Upper lobe of left lung (tissue), 6 donors: ENCODE measurements at places on chromosomes 12 and 14.

GRCh38 chr14:75440733-75441477, 13.1 kb downstream of the JDP2 start:
- peak; percentile 62 for DNase-seq

GRCh38 chr12:132729541-132730320, 19.1 kb downstream of the PGAM5 start:
- DNase-seq: no peak

DNA sequence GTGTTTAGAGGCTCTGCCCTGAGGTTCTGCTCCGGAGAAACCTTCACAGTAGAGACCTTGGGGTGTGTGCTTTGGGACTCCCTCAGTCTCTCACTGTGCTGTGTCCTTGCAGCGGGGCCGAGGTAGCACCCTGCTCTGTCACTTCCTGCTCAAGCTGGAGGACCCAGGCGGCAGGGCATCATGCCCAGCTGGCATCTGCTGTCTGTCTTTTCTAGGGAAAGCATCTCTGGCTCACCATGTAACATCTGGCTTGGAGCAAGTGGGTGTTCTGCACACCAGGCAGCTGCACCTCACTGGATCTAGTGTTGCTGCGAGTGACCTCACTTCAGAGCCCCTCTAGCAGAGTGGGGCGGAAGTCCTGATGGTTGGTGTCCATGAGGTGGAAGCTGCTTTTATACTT, 124.5 kb downstream of the ESRRB start:
- DNase-seq: no peak

GRCh38 chr14:98984719-98985041, 287.3 kb downstream of the BCL11B start:
- DNase-seq: no peak

DNA sequence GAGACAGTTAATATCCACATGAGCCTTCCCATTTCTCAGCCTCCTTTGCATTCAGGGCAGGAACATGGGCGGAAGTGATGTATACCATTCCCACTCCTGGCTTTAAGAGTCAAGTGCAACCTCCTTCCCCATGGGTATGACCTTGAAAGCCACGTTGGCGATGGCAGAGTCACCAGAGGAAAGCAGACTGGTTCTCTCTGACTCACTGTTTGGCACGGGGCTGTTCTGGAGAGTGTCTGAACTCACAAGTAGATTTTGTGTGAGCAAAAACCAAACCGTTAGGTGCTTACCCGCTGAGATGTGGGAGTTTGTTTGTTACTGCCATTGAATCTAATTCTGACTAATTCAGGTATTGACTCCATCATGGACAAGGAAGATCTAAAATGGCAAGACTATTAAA, 36.7 kb upstream of the PZP start:
- DNase-seq: no peak

DNA sequence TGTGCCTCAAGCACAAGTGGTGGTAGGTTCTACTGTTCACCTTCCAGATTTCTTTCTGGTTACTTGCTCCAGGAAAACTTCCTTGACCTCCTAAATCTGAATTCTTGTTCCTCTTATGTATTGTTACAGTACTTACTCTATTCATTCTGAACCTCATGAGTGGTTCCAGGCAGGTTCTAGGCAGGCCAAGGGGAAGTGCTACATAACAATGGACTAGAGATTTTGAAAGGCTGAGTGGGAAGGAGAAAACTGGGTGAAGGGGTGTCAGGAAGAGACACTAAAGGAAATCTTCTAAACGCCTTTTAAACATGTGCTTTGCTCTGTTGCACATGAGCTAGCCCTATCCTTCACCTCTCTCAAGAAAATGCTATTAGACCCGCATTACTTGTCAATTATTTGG, 1.6 kb downstream of the YARS2 start:
- DNase-seq: no peak

GRCh38 chr14:37583358-37584210, 11.5 kb downstream of the FOXA1 start:
- DNase-seq: peak; percentile 57

GRCh38 chr14:98908050-98908449, 363.9 kb downstream of the BCL11B start:
- DNase-seq: no peak

DNA sequence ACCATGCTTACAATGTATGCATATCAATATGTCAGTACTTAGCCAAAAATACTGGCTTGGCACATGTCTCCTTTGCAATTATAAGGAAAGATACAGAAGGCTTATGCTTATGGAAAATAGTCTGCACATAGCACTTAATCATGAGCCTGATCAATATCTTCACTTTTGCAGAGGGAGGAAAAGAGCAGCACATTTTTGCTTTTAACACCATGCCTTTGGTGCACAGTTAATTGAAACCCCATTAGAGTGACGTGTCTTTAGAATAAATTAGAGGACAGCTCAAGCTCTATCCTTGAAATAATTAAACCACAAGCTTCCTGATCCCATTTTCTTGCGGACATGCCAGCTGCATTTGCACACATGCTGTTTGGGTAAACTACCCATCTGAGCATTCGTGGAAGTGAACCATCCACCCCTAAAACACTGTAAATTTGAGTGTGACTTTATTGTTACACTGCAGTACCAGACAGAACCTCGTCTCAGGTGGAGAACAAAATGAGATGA, 839.9 kb upstream of the MGAT4C start:
- no peak for DNase-seq

- DNase-seq: no peak
These were observed 203.0 kb downstream of the RBM19 start for GRCh38 chr12:113762882-113763816.

DNA sequence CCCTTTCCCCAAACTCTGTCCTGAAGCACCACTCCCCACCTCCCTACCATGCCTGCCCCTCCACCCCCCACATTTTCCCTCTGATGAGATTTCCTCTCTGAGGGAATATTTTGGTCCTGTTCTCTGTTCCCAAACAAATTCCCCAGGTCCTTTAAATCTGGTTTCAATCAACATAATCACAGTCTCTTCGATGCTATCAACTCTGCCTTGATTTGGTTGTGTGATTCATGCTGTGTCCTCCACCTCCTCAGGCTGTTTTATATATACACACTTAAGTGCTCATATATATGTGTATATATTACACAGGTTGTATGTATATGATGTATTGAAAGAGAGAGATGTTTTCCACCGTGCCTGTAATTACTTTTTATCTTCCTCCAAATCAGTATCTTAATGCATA, 36.0 kb downstream of the NTF3 start:
- no peak for DNase-seq

DNA sequence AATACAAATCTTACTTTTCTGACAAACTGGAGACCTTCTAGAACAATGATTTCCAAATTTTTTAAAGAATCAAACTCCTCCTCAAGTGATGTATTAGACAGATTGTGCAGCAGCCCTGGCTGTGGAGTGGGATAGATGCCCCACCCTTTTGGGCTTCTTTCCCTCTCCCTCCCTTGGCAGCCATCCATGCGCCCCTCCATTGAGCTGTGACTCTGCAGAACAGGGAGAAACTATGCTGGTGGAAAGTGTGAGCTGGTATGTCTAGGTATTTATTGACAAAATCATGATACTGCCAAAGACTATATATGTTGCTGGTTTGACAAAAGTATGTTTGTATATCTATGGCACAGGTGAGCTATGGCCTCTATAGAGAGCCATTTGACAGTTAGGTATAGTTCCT, 138.5 kb downstream of the KTN1 start:
- no peak for DNase-seq

- peak; percentile 62 for DNase-seq
These were observed 237.4 kb downstream of the CHST11 start for GRCh38 chr12:104694161-104694560.

GRCh38 chr12:71201136-71201679, 43.4 kb upstream of the TSPAN8 start:
- no peak for DNase-seq

DNA sequence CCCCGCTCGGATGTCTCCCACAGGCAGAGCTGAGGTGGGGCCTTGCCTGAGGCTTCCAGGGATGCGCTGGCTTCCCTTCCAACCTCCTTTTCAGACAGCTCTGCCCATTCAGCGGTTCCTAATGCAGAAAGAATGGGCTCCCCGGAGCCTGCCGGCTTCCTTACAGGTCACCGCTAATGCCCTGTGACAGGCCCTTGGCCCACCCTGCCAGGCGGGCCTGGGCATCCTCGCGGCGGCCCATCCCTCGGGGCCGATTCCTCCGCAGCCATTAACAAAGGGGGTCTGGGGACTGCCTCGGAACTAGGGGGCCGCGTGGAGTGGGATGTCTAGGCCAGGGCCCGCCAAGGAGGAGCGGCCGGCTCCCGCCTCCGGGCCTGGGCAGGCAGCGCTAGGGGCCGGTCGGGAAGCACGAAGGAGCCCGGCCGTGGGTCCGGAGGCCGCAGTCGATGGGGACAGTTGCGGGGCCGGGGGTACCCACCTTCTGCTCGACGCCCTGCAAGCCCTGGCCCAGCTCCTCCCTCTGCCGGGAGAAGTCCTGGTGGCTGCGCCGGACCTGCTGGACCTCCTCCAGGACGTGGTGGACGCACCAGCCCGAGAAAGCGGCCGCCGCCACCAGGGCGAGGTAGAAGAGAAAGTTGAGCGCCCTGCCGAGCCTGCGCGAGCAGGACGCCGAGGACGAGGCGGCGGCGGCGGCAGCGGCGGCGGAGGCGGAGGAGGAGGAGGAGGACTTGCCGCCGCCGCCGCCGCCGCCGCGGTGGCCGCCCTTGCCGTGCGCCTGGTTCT, 738 bp downstream of the CKAP4 start:
- peak; percentile 94 for DNase-seq

- DNase-seq: no peak
These were observed 337.1 kb upstream of the OR4E1 start for GRCh38 chr14:22010545-22011252.

GRCh38 chr12:117033382-117034221, 65.6 kb downstream of the TESC start:
- DNase-seq: no peak

DNA sequence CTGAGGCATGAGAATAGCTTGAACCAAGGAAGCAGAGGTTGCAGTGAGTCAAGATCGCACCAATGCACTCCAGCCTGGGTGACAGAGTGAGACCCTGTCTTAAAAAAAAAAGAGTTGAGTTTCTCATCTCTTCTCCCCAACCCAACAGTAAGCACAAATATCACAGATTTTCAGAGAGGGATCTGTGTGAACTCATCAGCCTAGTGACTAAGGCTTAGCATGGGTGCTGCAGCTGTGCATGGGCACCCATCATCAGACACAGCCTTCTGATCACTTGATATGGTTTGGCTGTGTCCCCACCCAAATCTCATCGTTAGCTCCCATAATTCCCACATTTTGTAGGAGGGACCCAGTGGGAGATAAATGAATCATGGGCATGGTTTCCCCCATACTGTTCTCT, 298.9 kb downstream of the PCNX1 start:
- DNase-seq: no peak

DNA sequence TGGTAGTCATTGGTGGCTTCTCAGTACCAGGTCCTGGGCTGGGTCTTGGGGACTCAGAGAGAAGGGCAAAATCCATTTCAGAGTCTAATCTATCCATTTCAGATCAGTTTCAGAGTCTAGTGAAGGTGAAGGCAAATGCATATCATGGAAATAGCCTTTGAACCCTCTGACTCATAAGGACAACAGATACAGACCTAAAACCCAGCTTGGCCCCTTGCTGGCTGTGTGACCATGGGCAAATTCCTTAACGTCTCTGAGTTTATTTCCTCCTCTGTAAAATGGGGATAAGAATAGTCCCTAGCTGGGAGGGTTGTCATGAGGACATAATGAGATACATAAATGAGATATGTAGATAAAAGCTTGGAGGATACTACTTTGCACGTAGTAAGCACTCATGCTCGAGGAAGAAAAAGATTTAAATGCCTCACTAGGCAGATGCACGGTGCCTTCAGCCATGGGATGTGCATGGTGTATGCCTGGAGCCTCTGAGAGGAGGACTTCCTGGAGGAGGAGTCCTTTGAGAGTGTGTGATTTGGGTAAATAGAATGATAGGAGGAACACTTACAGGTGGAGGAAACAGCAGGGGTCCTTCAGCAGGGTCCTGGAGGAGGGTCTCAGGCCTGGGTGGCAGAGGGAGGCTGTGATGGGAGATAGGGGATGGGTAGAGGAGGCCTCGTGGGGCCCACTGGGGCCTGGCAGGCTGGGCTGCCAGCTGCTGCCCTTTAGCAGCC, 8.0 kb downstream of the DTX1 start:
- no peak for DNase-seq

GRCh38 chr14:93727039-93727740, 61.1 kb downstream of the PRIMA1 start:
- no peak for DNase-seq

- DNase-seq: no peak
These were observed 19.8 kb downstream of the PLEK2 start for GRCh38 chr14:67392123-67392522.

- no peak for DNase-seq
These were observed at the start of gene GPR84 for GRCh38 chr12:54364413-54364812. GPR84 (minus strand) TSS chr12:54364486; CDS start chr12:54363851, 635 bp downstream.

- DNase-seq: no peak
These were observed 21.7 kb downstream of the ELK3 start for GRCh38 chr12:96215919-96216273.

GRCh38 chr12:94245631-94246383, 97.4 kb downstream of the PLXNC1 start:
- no peak for DNase-seq

DNA sequence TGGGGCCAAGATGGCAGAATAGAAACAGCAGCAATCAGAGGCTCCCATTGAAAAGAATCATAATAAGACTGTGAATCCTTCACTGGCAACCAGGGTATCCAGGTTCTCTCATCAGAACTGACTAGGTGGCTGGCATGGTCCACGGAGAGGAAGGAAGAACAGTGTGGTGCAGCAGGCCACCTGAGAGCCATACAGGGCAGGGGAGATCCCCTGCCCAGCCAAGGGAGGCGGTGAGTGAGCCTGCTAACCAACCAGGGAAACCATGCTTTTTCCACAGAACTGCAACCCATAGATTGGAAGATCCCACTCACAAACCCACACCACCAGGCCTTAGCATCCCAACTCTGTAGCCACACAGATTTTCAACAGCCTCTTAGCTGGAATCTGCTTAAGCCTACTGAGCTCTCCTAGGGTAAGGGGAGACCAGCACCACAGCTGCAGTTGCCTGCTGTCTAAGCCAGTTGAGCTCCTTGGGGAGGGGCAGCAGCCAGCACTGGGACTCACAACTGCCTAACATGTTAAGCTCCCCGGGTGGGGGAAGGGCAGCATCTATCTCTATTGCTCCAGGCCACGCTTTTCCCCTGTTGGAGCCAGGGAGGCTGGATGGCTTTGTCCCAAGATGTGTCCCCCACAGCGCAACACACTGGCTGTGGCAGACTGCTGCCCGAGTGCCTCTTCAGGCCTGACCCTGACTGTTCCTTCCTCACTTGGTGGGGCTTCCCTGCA, 342.6 kb upstream of the CCDC196 start:
- peak; percentile 36 for DNase-seq

GRCh38 chr12:94074980-94075629, 73.3 kb upstream of the PLXNC1 start:
- peak; percentile 78 for DNase-seq

DNA sequence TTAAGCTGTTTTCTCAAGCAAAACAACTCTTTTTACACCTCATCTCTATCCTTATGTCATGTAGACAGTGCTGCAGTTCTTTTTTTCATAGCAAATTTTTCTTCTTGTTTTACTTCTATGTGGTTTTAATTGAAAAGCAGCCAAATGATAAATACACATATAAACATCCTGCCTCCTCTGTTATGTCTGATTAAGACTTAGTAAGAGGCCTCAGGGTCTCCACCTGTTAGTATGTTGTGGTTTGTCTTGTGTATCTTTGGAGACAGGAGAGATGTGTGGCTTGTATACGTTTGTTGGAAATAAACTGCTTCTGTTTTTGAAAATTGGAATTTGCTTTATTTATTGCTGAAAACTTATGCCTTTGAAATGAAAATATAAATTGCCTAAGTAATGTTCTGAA, 32.0 kb downstream of the PEX5 start:
- no peak for DNase-seq

GRCh38 chr12:117073611-117074010, 25.6 kb downstream of the TESC start:
- no peak for DNase-seq
